ENCODE measurements at places on chromosomes 4 and X.

- no peak for DNase-seq
These were observed 283.2 kb downstream of the ARHGAP10 start for GRCh38 chr4:148015058-148015457.

DNA sequence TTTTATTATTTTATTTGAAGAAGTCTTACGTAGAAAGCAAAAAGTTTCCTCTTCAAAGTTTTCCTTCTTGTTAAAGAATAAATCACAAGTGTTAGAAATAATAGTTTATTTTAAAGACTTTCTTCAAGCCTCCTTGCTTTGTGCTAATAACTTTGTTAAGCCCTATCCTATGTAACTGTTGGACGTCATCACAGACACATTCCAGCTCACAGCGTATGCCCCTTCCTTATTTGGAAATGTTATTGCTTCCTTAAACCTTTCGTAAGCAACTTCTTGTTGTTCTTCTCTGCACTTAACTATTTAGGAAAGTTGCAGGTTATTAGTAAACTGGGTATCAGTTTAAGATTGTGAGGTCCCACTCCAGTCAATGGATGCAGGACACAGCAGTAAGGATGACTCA lies 7.6 kb upstream of the SRD5A3 start:
- DNase-seq: no peak

DNA sequence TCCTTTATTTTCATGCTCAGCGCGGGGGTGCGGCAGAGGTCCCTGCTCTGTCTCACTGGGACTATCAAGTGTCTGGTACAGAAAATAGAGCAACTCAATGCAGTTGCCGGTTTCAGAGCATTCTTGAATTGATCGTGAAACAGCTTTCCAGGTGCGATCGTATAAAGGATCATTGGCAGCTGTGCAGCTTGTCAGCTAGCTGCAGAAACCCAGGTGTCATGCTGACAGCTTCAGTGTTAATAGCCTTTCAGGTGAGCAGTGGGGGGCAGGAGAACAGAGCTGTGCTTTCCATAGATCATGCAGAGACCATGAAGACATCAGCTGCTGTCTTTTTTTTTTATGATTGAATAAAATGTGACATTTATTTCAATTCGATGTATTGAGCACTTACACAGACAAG lies 583.9 kb downstream of the NLGN4X start:
- DNase-seq: no peak

DNA sequence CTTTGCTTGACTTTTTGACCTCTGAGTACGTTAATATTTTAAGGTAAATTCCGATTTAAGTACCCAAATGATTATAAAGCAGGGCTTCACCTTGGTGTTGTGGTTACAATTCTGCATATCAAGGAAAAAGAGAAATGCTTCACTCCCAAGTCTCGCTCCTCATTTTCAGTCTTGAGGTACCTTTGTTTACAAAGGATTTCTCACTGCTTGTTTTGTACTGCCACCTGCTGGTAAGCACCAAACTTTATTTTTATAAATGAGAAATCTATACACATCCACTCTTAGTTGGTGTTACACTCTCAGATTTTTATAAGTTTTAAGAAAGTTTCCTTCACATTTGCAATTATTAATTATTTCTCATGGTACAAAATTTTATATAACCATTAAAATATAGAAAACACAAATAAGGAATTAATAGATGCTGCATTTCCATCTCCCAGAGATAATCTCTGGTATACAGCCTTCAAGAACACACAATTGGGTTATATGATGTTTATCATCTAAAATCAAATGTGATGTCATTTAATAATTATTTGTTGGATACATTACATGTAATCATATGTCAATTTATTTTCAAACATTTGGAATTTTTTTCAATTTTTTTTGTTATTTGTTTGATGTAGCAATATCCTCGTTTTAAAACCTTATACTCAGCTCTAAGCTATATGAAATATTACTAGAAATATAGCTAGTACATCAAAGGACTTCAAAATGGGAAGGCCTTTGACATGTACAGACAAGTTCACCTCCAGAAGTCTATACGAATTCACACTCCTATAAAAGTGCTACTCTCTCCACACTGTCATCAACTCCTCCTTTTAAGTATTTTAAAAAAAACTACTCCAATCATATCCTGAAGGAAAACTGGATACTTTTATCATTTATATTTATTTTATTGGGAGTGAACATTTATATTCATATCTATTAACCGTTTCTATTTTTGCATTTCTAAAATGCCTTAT lies 179.9 kb downstream of the KCNIP4 start:
- DNase-seq: no peak

DNA sequence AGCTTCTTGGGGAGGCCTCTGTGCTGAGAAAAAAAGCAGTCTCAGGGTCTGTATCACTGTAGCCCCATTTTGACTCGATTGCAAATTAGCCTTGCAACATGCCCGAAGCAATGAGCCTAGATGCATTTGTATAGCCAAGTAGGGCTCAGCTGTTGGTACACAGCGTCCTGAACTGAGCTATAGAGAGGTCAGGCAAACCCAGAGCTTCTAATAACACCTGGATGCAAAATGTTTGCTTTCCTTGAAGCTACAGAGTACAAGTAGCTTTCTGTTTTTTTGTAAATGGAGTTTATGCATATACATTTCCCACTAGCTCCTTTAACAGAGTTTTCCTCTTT lies 87.8 kb downstream of the PLAC1 start:
- DNase-seq: no peak

DNA sequence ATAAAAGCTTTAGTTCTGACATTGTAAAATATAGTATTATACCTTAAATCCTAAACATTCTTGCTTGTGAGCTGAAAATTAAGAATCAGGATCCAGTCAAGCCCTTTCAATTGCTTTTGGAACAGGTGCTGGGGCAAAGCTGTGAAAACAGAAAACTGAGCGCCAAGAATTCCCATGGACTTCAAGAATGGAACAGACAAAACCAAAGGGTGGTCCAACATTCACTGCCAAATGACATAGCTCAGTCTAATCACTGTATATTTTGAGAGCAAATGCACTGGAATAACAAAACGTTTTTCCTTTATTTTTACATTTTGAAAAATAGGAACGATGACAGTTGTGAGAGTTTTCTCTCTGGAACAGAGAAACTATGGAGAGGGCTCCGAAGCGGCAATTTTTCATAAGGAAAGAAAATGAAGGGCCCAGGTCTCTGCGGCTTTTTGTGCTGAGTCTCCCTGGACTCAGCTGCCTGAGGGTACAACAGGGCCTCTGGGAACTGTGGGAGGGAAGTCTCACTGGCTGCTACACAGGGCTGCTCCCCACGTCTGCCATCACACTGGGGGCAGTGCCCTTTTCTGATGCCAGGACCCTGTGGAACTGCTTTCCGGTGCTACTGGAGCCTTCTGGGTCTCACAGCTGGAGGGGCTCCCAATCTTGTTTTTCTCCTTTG lies 56.0 kb upstream of the BMPR1B start:
- DNase-seq: no peak

- no peak for DNase-seq
These were observed 1.3 kb upstream of the FHIP1A start for GRCh38 chr4:151407466-151408379.

- no peak for DNase-seq
These were observed 170.4 kb upstream of the MAB21L2 start for GRCh38 chr4:150411520-150411919.

- no peak for DNase-seq
These were observed 18.9 kb upstream of the USP9X start for GRCh38 chrX:41066391-41066790.
